ENCODE measurements at places on chromosomes 2 and 18.

GRCh38 chr18:3499501-3499900 is 49.5 kb downstream of the TGIF1 start:
- DNase-seq, result no peak

DNA sequence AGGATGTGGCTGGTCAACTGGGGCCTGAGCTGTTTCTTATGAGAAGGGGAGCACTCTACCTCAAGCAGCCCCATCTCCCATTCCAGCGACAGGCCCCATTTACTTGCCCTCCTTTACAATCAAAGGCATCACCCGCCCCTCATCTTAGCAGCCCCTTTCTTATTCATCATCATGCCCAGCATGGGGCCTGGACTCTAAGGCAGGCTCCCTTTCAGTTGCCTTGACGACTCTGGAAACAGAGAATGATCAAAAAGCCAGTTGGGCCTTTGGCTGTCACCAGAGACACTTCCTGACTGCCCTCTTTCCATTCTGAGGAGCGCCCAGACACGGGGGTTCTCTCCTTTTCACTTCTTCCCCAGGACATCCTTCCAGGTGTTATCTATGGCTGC is 11.2 kb downstream of the CELF4 start:
- no peak for DNase-seq

DNA sequence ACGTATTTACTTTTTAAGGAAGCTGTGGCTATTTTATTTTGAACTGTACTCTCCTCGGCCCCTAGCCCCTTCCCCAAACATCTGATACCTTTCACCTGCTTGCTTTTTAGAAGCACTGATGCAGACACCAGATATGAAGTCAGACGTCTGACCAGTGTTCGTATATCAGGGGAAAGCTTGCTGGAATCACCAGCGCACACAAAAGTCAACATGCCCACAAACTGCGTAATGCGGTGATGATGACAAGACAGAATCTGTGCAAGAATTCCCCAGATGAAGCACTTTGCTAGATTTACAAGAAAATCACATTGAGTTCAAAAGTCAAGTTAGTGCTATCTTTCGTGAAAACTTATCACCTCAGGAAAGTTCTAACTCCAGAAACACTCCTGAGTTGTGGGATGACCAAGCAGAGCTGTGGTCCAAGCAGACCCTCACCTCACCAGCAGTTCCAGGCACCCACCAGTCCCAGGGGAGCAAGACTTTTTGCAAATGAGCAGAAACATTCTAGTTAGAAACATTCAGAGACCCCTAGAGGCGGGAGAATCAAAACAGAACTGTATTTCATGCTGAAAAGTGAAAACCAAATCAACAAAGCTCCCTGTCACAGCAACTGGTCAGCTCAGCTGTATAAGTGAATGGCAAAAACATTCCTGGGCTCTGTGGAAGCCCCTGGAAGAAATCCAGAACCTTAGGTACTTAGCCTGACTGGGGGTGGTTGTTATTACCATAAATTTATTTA is 55.7 kb downstream of the INO80C start:
- DNase-seq, result peak; percentile 10

DNA sequence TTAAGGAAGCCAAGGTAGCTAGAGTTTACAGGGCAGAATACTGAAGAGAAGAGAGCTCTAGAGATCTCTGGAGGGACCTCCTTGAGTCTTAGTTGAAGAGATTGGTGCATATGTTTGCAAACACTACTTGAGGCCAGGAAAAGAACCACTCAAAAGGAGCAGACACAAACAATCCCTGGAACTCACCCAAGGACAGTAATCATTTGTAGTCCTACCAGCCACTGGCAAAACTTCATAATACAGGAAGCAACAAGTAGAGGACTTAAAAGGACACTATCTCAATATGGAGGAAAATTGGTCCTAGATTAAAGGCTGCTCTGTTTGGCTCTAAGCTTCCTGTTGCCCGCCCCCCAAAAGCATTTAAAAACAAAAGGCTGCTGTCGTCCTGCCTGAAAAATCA is 46.9 kb upstream of the UBXN4 start:
- DNase-seq, result no peak

- no peak for DNase-seq
These were observed 107.1 kb downstream of the CTNNA2 start for GRCh38 chr2:79619976-79620375.

- peak; percentile 76 for DNase-seq
These were observed 34.6 kb downstream of the TGFBRAP1 start for GRCh38 chr2:105294844-105295481.

DNA sequence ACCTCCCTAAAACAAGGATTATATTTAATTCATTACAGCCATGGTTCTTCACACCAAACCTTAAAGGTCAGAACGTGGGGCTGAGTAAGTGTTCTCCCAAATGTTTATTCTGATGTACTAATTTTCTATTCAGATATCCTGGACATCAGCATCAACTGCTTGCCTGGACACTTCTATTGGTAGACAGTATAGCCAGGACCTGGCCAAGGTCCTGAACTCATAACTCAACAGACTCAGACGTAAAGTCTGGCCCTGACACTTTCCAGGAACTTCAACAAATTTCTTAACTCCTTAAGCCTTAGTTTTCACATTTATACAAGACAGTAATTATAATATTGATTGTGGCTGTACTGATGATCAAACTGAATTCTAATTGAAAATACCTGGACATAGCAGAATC is 89.1 kb downstream of the AKAIN1 start:
- no peak for DNase-seq

- peak; percentile 43 for DNase-seq
These were observed 11.5 kb upstream of the GMCL1 start for GRCh38 chr2:69817729-69818501.

GRCh38 chr18:3083766-3084165 is 70.8 kb upstream of the LPIN2 start:
- no peak for DNase-seq

DNA sequence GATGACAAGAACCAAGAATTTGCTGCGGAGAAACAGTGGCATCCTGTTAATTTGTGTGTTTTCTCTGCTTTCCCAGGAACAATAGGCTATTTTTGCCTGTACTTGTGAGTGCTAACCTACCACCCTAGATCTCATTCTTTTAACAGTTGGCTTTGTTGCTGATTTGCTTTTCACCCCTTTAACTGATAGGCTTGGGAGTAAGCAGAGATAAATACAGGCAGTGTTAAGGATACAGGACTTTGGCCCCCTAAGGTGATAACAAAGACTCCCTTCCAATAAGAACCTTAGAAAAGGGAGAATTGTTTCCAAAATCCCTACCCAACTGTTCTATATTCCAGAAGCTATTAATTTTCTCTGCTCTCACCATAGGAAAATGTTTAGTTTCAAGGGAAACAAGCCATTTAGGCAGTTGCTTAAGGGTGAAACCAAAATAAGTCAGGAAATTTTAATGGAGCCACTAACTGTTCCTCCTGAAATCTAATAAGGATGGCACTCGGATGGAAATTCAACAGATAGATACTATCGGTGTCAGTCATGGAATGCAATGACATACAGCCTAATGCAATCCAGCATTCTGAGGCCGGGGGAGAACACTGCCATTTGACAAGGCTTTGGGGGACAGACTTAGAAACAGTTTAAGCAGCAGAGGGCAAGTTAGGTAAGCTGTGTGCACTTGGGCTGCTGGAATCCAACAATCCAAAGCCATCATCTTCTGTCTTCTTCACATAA is 238.8 kb downstream of the RNF152 start:
- no peak for DNase-seq

- no peak for DNase-seq
These were observed 37.3 kb downstream of the FER1L5 start for GRCh38 chr2:96679848-96680247.

- DNase-seq, result no peak
These were observed 104.4 kb upstream of the SLC35G4 start for GRCh38 chr18:11504962-11505361.

GRCh38 chr18:22045221-22045918 is 124.0 kb upstream of the GATA6 start:
- no peak for DNase-seq

DNA sequence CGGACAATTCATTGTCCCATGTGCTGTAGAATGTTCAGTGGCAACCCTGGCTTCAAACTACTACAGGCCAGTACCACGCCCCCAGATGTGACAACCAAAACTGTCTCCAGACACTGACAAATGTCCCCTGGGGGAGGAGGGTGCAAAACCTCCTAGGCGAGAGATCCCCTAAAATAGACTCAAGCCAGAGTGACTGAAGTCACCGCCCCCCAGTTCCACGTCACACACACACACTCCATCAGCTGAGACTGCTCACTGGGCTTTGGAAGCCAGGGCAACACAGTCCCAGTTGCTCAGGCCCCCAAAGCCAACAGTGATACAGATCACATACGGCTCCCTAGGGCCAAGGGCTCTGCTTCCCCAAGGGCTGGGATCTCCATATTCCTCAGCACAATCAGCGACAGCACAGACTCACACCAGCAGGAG is 19.1 kb downstream of the HDAC4 start:
- no peak for DNase-seq

DNA sequence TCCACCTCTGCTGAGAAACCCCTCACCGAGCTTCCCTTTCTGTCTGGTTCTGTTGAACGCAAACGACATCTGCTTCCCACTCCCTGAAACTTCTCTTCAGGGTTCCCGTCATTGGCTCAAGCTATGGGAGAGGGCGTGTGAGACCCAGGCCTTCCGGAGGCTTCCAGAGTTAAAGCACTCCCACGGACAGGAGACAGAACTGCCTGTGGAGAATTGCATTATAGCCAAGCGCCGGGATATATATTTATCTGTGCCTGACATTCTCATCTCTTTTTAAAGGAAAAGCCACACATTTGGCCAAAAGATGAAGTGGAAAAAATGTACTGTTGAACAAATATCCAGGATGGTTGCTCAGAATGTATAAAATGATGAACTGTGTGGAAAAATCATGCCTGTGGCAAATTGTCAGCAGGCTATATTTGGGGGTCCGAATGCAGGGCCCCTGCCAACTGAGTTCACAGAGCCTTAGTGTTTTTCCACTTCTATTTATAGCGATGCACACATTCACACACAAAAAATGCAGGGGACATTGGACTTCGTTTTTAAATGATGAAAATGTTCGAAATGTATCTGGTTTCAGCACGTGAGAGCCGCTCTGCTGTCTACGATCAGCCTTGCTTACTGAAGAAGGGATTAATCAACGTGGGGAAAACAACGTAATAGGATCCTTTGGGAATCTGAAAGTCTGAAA is 59.5 kb downstream of the E2F6 start:
- DNase-seq, result no peak

DNA sequence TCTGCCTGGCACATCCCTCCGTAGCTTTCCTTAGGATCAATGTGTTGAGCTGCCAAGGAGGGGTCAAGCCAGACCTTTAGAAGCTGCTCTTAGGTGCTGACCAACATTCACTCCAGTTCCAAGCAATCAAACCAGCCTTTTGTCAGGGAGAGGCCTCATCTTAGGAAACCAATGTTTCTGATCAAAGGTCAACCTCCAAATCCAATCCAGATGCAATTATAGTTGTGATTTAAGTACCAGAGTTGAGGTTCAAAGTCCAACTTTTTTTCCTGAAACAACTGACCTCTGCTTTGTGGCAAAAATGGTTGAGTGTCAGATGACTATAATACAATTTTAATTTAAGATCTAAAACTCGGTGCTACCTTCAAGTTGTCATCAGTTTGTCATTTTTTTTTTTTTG is 303.4 kb downstream of the ALK start:
- DNase-seq, result no peak

GRCh38 chr18:10508591-10508990 is 17.2 kb upstream of the NAPG start:
- no peak for DNase-seq

- no peak for DNase-seq
These were observed 555 bp downstream of the ALPI start for GRCh38 chr2:232456296-232457120.

GRCh38 chr18:13246591-13246990 is 28.0 kb downstream of the LDLRAD4 start:
- no peak for DNase-seq

DNA sequence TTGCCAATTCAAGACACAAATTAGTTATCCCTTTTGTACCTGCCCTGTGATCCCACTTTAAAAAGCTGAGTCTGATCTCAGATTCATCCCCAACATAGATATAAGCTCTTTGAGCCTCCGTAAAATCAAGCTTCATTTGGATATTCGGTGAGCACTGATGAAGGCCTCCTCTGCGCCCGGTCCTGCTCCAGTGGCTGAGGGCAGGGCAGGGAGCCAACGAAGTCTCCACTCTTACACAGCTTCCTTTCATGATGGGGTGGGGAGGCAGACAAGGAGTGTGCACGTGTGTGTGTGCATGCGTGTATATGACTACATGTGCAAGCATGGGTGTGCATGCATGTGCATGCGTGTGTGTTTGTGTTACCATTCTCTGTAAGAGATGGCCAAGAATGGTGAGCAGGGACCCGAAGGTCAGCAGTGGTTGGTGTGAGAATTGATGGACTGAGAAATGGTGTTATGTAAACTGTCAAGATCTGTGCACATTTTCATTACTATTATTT is 43.6 kb downstream of the IL1RL2 start:
- no peak for DNase-seq

DNA sequence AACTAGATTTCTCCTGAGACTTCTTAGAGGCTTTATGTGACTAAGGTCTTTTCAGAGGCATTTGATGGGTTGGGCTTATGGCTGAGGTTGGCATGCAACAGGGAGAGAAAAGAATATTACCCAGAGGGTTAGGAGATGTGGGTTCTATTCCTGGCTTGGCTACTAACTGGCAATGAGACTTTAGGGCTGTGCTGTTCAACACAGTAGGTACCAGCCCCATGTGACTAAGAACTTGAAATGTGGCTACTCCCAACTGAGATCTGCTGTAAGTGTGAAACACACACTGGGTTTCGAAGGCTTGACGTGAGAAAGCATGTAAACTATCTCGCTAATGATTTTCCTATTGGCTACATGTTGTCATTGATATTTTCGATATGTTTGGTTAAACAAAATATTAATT is 324.9 kb upstream of the SLC14A2 start:
- peak; percentile 27 for DNase-seq

DNA sequence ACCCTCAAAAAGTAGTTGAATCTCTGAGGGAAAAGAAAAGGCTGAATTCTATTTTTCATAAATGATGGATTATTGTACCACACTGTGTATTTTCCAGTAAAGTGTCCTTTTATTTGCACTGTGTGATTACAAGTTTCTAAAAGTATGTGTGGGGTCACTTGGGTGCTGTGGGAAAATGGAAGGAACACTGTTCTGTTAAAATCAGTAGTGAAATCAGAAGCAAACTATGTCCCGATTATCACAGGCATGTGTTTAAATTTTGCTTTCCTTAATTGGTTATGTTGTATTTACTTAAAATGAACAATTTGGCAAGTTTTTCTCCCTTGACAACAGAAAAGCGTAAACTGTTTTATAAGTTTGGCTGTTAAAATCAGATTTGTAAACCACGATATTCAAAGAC is 353.1 kb downstream of the ARHGAP15 start:
- no peak for DNase-seq

DNA sequence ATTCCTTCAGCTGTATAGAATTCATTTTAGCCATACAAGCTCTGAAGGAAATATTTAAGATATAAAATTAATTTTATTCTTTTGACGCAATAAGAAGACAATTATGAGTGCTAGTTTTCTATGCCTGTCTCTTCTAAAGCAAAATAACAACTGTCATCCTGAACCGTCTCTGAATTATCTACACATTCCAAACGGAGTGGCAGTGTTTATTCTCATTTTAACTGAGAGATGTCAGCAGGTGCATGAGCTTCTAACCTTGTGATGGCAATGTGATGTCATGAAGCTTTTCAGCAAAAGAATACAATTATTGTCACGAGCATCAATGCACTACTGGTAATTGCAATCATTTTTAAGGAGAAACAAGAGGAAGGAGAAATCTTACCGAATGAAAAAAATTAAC is 274.8 kb downstream of the SPAG16 start:
- no peak for DNase-seq
